ENCODE measurements at places on chromosomes 1 and 21.

- DNase-seq: no peak
Observed at GRCh38 chr1:193680924-193681316, 494.5 kb upstream of the B3GALT2 start.

GRCh38 chr1:113048064-113048463, 24.9 kb upstream of the LRIG2 start:
- DNase-seq: no peak

GRCh38 chr1:161260376-161261260, 2.1 kb downstream of the PCP4L1 start:
- no peak for DNase-seq

DNA sequence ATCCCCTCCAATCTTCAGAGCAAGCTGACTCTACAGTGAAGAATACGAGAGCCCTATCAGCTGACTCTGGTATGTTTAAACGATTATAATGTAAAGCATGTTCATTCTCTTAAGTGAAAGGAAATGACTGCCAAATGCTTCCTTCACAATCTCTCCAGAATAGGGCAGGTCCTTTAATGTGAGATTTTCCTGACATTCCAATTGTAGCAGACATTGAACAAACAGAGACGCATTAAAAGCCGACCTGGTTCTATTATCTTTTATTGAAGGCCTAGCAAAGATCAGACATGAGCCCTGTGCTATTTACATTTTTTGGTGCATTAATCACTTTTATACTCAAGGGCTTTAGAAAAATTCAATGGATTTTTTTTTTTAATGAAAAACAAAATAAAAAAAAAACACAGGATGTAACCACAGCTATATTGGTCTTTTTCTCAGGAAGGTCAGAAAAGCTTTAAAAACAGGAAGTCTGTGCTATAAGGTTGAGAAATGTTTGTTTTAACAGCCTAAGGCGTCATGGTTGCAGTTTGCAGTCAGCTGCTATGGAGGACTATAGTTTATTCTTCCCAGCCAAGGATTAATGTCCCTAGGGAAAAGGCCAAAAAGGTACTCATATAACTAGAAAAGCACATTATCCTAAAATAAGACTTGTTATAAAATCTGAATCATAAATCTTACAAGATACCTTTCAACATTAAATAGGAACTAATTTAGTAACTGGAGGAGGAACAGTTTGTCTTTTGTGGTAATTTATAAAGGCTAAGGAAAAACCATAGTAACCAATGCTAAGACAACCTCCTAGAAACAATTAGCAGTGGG, 104.8 kb downstream of the RERE start:
- peak; percentile 82 for DNase-seq

DNA sequence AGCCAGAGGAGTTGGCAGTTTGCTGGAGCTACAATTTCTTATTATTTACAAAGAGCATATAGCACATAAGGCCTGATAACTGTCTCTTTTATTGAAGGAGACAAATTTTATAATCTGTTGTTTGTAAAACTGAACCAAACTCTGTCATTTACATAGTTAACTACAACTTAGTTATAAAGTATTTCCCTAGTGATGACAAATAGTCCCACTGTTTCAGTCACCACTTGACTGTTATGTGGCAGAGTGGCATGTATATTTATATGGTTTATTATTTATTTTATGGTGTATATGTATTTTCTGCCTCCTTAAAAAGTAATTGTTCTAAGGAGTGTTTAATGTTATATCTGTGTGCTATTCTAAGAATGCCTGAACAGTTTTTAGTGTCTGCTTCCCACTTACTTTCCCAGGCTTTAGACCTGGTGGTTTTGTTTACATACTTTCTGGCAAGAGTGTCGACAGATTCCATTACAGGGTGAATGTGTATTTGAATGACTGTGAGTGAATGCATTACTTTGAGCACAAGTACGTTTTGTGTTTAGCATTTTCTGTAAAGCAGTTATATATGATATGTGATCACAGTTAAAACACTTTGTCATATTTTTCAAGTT, 10.0 kb downstream of the TSEN15 start:
- DNase-seq: peak; percentile 74

GRCh38 chr21:43657355-43658087, 1.8 kb downstream of the HSF2BP start:
- no peak for DNase-seq

- DNase-seq: peak; percentile 82
Observed at GRCh38 chr1:230641346-230641745, 935 bp upstream of the COG2 start.

DNA sequence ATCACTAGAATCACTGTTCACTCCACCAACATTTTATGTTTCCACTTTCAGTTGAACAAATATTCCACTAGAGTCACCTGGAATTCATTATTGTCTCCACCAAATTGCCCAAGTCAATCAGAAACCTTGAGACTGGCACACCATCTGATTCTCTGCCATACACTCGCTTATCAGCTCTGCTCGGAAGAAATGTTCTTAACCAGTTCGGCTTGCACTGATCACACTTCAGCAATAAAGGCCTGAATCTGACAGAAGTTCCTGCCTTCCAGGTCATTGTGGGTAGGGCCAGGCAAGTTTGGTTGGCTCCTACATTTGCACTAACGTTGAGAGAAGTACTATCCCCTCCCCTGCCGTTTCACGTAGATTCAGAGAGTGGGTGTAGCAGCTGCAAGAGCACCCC, 10.0 kb downstream of the TPM3 start:
- DNase-seq: no peak

GRCh38 chr1:162387226-162388082, 5.9 kb downstream of the C1orf226 start:
- no peak for DNase-seq

GRCh38 chr1:181295217-181295616, 188.1 kb upstream of the CACNA1E start:
- no peak for DNase-seq

GRCh38 chr1:7781923-7782495, 2.1 kb upstream of the PER3 start:
- DNase-seq: no peak

Data from ELR (cell line).